ENCODE measurements at places on chromosomes 5 and 9. TPM values are rescaled to one million over a fixed set of nuclear protein-coding genes. Genes with fewer than 3 reads are reported as not detected.

Gene PCDHB10
- polyA plus RNA-seq: 0.13 TPM

Gene CDX1
- not detected for polyA plus RNA-seq

Gene FOXD4
- 0.15 TPM for polyA plus RNA-seq

Gene GZMA
- polyA plus RNA-seq: 0.08 TPM

Gene TOR2A
- polyA plus RNA-seq: 5.0 TPM

All from psoas muscle (tissue), 8 donors.